ENCODE measurements at places on chromosomes 4 and X.

GRCh38 chrX:39828971-39829370 is 268.8 kb downstream of the BCOR start:
- no peak for DNase-seq

DNA sequence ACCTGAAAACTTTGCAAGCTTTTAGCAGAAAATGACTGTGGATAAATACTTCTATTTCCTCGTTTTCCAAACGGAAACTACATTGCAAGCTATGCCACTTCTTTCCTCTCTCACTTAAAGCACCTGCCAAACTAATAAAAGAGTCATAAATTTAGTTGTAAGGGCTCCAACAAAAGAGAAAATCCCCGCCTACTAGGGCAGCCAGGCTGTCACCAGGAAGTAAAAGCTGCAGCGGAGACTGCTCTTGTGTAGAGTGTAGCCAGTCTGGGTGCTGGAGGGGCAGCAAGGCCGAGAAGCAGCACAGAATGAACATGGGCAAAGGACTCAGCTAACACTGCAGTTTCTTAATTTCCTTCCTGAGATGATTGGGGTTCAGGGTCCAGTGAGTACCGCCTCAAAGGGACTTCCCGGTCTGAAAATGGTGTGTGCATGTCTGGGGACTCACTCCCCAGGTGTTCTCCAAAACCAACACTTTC is 89.3 kb upstream of the MAML3 start:
- DNase-seq = no peak

DNA sequence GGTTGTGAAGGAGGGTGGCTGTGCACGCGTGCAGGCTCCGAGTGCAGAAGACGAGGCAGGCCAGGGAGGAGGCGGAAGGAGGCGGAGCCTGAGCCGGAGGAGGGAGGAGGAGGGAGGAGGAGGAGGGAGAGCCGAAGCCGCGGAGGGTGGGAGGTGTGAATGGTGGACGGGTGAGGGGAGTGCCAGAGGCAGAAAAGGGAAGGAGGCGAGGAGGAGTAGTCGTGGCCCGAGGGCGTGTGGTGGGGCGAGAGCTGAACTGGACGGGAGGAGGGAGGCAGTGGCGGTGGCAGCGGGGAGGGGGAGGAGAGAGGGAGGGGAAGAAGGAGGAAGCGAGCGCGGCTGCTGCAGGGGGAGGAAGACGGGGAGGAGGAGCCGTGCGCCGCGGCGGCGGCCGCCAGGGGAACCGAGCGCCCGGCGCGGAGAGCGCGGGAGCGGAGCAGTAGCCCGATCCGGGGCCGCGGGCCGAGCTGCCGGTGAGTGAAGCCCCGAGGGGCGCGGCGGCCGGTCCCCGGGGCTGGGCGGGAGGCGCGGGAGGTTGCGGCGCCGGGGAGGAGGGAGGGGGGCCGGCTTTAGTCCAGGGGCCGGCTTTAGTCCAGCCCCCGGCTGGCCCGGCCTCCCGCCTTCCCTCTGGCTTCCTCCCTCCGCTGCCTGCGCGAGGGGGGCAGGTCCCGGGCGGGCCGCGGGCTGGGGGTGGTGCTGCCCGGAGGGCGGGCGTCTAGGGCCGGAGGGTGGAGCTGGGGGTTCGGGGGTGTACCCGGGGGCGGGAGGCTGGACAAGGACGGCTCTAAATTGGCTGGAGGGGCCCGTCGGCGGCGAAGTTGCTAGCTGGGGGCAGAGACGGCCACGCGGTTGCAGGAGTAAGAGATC is at the start of gene TMEM164:
Gene TMEM164, plus strand, starts transcription at position 815 of the 867 bp plus-strand sequence. CDS start 661 bp downstream, outside the sequence.
- peak; percentile 27 for DNase-seq

- no peak for DNase-seq
These were observed 242.7 kb upstream of the DCAF8L1 start for GRCh38 chrX:28223991-28224390.

Measured in stimulated activated CD4-positive, alpha-beta T cell treated with anti-CD3 and anti-CD28 coated beads, TNF-alpha, amount 100 ng/mL, for 1 hour (primary cell).